ENCODE measurements at places on chromosomes 1 and 21.

- no peak for DNase-seq
Observed at GRCh38 chr1:44368471-44369151, 13.6 kb upstream of the ERI3 start.

DNA sequence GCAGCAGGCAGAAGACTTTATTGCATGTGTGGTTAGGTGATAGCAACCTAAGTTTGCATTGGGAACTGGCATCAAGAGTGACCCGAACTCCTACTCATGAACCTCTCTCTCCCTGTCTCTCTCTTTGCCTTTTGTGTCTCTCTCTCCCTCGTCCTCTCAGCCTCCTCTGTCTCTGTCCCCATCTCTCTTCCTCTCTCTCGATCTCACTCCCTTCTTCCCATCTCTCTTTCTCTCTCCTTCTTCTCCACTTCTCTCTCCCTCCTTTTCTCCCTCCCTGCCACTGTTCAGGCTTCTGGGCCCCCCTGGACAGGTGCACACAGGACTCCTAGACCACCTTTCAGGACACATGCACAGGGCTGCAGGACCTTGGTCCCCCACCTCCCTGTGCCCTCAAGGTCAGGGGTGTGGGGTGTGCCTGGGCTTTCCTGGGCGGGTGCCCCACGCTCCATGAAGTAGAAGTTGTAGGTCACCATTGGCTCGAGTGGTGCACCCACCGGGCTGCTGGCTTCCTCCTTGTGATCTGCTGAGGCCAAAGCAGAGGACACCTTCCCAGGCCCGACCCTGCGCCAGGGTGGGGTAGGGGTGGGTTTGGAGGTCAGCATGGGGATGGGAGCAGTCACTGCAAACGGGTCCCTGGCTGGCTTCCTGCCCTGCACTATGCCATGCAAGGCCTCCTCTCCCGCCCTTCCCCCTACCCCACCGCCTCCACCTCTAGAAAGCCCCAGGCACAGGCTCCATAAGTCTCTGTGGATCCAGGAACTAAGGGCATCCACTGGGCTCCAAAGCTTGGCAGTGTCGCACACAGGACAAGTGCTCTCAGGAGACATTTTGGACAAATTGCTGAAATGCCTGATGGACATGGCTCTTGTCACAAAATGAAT, 13.2 kb upstream of the ZBTB17 start:
- no peak for DNase-seq

DNA sequence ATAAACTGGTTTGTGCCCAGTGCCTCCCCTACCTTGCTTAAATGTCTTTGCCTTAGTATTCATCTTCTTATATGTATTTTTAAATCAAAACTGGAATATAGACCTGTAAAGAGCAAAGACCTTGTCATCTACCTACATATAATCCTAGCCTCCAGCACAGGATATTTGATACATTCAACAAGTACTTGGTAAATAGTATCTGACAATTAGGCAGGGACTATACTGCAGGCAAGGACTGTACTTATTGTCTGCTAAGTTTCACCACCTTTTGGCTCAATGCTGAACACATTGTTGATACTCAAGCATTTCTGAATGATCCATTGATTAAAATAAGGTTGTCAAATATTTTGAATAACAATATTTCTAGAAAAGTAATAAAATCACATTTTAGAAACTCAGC, 96.4 kb downstream of the PKN2 start:
- no peak for DNase-seq

DNA sequence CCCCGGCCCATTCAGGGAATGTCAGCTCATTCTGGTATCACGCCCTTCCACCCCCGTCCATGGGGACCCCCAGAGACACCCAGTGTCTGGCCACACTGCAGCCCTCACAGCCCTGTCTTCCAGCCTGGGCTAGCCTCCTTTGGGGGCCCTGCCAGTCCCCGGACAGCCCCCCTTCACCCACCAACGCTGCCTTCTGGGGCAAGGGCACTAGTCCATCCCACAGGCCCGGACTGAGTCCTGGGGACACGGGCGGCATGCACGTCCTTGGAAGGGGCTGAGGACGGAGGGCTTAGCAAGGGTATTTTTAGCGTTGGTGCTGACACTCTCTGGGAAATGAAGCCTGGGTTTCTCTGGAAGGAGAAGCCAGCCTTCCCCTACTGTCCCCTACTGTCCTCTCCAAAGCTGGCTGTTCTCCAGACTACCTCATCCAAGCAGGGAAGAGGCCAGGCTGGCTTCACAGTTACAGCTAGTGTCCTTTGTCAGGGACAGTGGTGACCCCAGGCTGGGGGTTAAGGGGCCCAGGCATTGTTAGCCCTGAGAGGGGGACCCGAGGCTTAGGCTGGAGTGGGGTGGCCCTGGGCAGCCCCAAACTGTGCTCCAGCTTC, 39.5 kb downstream of the COQ8A start:
- no peak for DNase-seq

DNA sequence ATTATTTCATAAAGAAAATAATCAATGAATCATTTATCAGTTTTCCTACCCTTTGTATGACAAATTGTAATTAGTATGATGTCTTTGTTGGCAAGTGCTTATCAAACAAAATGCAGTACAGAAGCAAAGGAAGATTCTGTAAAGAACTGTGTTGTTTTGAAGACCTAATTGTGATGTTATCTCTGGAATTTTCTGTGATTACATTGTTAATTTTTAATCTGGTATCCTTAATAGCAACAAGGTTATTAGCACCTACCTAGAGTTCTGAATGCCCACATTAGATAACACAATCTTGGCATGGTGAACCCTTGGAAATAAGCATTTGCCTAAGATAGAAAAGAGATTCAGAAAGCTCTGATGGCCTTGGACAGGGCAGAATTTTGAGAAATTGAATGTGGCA, 274.1 kb upstream of the ST6GALNAC5 start:
- no peak for DNase-seq

DNA sequence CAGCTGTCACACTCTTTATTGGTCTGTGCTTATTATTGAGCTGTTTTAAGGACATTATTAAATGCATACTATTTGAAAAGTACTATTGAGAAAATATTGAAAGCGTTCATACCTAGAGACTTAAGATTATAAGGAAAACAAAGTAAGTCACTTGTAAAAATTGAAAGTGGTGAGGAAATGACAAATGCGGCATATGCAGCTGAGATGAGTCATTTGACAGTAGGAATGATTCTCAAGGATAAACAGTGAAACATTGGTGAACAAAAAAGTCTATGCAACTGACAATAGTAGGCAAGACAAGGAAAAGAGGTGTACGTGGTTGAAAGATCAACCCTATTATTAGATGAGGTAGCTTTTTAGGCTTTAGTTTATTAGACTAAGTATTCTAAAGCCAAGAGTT, 82.6 kb upstream of the MAP10 start:
- DNase-seq = no peak

- no peak for DNase-seq
Observed at GRCh38 chr1:1330366-1331067, 563 bp upstream of the TAS1R3 start.

DNA sequence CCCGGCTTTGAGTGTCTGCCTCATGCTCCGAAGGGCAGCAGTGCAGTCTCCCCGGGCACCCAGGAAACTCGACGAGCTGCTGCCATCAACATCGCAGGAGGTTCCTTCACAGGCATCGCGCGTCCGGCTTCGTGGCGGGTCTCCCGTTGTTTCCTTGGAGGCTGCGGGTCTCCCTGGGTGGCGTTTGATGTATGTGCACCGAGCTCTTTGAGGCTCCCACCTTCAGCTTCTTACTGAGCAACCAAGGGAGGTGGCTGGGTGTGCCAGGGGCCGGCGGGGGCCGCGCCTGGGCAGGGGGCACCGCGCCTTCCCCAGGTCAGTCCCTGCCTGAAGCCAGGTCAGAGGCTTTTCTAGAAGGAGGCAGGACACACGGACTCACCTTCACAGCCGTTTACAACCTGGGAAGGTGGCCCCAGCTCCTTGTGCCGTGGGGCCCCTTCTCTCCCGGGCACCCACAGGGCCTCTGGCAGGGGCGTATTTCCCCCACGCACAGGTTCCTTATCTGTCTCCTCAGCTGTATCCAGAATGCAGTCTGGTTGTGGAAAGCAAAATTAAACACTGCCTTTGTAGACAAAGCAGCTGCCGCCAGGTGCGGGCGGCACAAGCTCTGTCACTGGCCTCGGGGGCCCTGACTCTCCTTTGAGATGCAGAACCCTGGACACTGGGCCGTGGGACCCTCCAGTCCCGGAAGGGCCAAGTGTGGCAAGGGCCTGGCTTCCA, 21.7 kb upstream of the PEX10 start:
- no peak for DNase-seq

DNA sequence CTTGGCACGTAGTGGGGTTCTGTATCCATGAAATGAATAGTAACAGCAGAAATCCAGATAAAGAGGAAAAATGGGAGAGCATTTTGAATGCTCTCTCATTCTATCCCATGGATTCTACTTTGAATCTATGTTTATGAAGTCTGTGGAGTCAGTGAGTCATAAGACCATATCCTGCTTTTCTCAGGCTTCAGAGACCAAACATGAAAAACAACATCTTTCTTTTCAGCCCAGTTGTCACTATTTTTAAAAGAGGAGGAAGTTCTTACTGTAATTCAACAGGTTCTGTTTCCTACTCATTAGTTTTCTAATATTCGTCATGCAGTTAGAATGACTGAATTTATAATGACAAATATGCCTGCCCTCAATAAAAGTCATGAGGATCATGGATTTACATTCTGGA, 39.4 kb upstream of the CD55 start:
- DNase-seq = no peak

GRCh38 chr1:221098471-221099405, 219.5 kb downstream of the HLX start:
- DNase-seq = no peak

DNA sequence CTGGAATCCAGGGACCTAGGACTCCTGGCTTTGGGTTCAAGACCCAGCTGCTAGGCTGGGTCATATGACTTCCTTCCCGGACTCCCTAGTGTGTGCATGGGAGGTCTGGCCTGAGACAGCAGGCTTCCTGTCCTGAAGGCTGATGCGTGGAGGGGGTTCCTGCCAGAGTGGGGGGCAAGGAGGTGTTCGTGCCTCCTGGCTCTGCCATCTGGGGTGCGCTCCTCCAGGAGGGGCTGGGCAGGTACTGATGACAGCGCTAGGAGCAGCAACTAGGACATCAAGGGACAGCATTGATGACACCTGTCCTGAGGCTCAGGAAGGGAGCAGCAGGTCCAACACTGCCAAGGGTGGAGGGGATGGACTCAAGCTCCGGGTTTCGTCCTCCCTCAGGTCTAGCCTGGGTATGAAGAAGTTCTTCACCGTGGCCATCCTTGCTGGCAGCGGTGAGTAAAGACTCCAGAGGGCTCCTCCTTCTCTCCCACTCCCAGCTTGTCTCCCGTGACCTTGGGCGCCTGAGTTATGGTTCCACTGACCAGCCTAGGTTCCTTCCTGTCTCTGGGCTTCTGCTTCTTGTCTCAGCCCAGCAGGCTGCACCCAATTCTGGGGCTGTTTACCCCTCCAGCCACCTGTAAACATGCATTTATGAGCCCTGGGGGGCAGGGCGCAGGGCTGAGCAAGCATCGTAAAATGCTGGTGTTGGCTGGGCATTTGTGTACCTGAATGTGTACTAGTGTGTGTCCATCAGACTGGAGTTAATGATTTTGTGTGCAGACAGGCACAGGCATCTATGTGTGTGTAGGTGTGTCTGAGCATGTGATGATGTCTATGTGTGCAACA, 871 bp downstream of the PLA2G2F start:
- DNase-seq = no peak

DNA sequence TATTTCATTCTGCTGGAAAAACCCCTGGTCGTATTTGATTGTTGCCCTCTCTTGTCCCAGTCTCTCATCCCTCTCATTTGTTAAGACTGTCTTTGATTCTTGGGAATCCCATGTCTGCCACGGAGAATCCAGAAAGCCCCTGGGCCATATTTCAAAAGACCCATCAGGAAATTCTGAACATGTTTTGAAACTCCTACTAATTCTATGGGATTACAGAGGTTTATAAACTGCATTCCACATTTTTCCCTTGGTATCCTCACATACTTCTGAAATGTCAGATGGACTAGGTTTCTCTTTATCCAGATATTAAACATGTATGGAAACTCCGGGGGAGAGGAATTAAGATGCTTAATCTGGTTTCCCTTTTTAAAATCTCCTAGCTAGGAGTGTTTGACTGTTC, 80.0 kb downstream of the HUNK start:
- no peak for DNase-seq

DNA sequence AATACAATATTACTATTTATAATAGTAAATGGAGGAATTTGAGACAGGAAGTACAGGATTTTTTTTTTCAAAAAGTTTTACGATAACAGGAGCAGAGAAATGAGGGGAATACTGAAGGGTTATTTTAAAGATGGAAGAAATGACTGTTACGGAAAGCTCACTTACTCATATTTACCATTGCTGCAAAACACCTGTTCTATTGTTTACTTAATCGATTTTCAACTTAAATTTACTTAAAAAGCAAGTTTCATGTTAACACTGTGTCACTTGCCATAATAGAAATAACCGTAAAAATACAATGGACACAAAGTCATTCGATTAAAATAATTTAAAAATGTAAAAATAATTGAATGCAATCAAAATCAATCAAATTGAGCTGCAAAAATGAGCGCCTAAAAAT, 3.4 kb upstream of the EXO1 start:
- DNase-seq = no peak

DNA sequence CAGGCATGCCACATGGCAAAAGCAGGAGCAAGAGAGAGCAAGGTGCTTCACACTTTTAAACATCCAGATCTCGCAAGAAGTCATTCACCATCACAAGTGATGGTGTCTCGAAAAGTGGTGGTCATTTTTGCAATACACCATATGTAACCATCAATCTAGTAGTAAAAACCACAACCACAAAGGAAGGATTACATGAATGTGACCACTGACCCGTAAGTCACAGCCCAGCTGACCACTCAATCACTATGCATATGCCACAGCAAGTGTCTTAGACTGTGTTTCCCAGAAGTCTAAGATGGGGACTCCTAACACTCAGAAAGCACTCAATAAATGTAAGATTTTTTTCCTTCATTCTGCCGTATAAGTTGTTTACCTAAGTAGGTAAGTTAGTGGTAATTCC, 76.9 kb downstream of the FH start:
- DNase-seq = no peak

GRCh38 chr1:18681423-18681835, 50.8 kb downstream of the PAX7 start:
- DNase-seq = no peak

All from NCI-H524 treated with DMSO at 0.1 percent for 48 hours (cell line).